ENCODE measurements at places on chromosomes 7 and 10.

DNA sequence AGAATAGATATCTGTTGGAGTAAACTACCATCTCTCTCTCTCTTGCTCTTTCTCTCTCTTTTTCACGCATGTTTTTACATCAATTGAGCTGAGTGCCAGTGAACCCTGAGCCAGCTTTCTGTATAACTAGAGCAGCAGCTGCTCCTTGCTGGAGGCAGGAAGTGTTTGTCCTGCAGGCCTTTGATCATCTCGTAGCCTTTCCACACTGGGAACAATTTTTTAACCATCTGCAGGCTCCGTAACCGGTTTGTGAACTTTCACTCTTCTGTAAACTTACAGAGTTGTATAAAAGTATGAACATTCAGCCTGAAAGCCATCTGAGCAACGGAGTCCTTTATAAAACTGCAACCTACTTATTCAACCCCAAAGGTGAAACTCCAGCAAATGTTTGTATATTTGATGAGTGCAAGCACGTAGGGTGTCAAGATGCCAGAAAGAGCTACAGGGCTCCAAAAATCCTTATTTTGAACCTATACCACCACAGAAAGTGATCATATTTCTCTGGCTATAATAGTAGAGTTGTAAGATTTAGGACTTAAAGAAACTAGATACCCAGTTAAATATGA is 162.8 kb upstream of the NFE2L3 start:
- DNase-seq: no peak

- DNase-seq: no peak
Measured at GRCh38 chr10:90276894-90277475, 575.6 kb downstream of the KIF20B start.

GRCh38 chr7:141208539-141208938 is 134.7 kb downstream of the TMEM178B start:
- no peak for DNase-seq

DNA sequence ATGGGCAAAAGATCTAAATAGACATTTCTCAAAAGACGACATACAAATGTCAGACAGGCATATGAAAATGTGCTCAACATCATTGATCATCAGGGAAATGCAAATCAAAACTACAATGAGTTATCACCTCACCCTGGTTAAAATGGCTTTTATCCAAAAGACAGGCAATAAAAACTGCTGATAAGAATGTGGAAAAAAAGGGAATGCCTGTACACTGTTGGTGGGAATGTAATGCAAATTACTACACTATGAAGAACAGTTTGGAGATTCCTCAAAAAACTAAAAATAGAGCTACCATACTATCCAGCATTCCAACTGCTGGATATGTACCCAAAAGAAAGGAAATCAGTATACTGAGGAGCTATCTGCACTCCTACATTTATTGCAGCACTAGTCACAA is 18.0 kb downstream of the GSDME start:
- no peak for DNase-seq

DNA sequence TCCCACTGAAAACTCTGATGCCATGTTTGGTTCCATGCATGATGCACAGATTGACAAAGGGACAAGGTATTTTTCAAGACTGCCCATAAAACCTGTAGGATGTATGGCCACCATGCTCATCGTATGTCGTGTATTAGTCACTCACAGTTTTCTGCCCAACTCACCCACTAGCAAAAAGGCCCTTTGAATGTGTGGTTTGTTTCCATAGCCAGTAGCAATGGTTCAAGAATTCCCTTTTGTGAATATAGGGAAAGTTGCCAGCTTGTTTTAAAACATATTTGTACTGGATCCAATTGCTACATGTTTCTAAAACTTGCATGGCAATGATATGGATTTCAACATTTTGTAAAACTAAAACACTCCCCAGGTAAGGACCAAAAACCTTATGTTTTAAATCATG is 280.9 kb upstream of the YAE1 start:
- no peak for DNase-seq

DNA sequence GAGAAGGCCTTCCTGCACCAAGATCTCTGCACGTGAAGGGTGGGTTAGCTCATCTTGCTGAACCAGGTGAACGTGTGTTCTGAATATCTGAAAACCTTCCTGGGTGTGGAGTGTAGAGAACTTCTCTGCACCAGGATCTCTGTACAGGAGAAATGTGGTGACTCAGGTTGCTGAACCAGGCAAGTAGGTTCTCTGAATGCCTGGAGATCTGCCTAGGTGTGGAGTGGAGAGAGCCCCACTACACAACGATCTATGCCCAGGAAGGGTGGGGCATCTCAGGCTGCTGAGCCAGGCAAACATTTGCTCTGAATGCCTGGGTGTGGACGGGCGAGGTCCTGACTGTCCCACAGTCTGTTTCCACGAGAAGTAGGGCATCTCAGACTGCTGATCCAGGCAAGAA is 1002.3 kb upstream of the KCND2 start:
- DNase-seq: no peak

DNA sequence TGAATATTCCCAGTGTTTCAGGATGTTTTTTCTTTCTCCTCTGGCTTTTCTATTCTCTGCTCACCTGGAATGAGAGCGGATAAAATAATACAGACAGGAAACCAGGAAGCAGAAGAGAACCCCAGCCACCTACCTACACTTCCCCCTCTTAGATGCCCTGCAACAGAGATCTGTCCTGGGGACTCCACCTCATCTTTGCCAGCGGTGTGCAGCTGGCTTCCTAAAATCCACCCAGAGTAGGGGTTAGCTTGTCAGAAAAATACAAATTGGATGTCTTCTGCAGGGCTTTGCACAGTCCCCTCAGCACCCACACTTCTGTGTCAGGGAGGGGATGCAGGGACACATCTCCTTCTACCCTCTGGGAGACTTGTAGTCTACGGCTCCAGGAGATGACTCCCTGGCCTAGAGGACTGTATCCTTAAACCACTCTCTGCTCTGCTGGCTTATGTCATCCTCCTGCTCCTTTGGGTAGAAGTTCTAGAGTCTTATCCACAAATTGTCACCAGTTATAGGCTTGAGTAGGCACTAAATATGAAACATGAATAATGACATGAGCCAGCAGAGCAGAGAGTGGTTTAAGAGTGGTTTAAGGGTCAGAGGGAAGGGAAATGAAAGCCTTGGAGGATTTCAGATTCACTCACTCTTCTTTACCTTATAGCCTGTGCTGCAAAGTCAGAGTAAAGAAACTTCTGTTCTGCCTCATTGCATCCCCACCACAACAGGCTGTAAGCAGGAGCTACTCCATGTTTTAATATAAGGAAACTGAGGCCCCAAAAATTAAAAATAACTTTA is 749.4 kb downstream of the AUTS2 start:
- peak; percentile 17 for DNase-seq

- DNase-seq: peak; percentile 90
Measured at GRCh38 chr10:102117391-102118159, 2.6 kb downstream of the LDB1 start.

- no peak for DNase-seq
Measured at GRCh38 chr10:112783351-112784021, 166.6 kb upstream of the TCF7L2 start.

GRCh38 chr7:411677-412312 is 107.9 kb downstream of the PDGFA start:
- DNase-seq: no peak

- no peak for DNase-seq
Measured at GRCh38 chr10:114102256-114102655, 58.6 kb downstream of the ADRB1 start.

DNA sequence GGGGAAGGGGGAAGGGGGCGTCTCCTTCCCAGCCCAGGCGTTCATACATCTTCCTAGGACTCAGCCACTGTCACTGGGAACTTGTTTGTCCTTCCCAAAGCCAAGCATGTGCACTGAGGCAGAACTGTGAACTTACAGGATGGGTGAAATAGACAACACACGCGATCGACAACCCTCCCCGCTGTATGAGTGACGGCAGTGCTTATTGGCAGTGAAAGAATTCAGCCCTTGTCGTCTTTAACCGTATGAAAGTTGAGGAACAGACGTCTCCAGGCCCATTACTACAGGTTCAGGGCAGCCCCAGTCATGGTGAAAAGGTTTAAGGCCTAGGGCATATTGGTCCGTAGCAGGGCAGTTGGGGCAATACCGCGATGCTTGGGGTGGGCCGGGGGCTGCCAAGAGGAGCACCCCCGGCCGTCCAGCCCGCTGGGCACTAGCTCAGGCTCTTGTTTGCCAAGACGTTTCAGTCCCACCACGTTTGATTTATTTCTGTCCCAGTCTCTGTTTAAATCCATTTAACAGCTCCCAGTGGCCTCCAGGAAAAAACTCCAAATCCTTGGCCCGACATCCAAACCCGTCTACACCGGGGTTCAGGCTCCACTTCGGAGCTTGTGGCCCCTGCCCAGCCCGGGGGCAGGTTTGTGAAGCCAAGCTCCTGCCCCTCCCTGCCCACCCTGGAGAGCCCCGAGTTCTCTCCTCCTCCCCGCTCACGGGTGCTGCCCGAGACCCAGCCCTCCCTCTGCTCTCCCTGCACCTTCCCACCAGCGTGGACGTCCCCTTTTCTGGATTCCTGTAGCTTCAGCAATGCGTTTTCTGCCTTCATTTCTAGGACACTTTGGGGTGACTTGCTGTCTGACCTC is 159.8 kb downstream of the DNAJB6 start:
- DNase-seq: no peak

DNA sequence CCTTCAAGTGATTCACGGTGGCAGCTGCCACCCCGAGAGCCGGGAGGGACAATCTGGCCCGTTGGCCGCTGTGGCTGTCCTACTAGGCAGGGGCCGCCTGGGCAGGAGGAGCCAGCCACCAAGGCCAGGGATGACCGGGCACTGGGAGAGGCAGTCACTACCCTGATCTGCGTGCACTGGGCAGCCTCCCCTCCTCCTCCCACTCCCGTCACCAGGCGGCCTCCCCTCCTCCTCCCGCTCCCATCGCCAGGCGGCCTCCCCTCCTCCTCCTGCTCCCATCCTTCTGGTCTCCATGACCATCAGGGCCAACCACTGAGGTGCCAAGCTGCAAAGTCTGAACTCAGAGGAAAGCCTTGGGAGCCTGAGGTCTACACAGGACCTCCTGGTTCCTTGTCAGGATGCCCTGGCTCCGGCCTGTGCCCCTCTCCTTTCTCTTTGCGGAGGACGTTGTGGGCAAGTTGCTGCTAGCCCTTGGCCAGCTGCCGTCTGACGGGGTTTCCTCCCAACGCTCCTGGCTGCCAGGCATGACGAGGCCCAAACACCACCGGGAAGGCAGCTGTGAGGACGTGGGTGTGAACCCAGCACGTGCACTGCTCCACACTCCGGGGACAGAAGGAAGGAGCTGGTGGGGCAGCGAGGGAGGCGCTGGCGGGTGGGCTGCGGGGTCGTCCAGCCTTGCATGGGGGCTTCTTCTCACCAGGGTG is 131.1 kb downstream of the WDR37 start:
- no peak for DNase-seq

DNA sequence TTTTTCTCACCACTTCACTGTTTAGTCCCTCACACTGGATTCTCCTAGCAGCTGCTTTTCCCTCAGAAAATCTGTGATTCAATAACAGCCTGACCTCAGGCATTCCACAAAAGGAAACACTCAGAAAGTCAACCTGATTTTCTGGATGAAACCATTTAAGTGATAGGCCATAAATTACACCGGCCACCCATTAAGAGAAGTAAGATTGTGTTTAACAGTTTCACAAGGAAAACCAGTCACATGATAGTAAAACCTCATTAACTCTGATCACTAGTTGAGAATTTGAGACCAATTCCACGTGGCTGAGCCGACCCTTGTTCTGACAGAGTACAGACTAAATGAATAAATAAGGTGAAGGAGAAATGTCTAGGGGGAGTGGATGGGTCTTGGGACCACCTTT is 7.7 kb downstream of the GRM8 start:
- no peak for DNase-seq

- DNase-seq: peak; percentile 38
Measured at GRCh38 chr10:99560277-99561126, 27.8 kb downstream of the NKX2-3 start.

DNA sequence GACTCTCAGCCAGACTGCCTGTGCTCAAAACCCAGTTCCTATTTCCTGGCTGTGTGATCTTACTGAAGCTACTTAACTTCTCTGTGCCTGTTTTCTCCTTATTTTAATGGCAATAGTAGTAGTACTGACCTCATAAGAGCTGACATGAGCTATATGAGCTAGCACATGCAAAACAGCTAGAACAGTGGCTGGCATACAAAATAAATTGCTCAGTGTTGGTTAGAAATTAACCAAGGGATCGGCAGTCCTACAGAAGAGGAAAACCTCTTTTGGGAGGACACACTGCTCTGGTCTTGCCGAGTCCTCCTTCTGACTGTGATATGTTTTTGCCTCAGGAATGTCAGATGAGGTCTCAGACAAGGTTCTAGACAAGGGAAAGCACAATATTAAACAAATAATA is 322.6 kb downstream of the GRM8 start:
- DNase-seq: no peak
